ENCODE measurements at places on chromosomes 13 and 19.

DNA sequence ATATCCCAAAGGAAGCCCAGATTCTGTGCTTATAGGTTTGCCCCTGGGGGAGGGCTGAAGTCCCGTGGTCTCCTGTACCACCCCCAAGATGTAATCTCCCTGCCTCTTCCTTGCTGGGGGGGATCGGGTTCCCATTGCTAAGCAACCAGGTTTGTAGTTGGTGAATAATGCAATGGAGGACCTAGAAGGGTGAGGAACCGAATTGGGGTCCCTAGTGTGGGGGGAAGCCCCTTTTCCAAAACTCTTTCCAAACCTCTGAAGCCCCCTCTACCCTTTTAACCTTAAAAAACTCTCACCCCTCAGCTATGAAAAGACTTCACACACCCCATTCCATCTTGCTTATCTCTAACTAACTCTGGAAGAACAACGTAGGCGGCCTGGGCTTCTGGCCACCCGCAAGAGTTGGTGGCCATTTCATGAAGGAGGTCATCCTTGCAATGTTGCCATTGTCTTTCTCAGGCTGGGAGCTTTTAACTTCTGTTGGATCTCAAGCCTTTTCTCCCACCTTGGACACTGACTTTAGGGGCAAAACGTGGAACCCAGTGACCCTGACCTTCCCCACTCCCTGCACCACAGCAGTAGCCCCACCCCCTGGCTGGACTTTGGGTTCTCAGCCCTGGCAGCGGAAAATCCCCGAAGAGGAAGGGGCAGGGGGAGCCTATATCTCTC is 661 bp downstream of the PALM3 start:
- DNase-seq: no peak

GRCh38 chr13:53512635-53513034 is 484.0 kb downstream of the OLFM4 start:
- DNase-seq: no peak

DNA sequence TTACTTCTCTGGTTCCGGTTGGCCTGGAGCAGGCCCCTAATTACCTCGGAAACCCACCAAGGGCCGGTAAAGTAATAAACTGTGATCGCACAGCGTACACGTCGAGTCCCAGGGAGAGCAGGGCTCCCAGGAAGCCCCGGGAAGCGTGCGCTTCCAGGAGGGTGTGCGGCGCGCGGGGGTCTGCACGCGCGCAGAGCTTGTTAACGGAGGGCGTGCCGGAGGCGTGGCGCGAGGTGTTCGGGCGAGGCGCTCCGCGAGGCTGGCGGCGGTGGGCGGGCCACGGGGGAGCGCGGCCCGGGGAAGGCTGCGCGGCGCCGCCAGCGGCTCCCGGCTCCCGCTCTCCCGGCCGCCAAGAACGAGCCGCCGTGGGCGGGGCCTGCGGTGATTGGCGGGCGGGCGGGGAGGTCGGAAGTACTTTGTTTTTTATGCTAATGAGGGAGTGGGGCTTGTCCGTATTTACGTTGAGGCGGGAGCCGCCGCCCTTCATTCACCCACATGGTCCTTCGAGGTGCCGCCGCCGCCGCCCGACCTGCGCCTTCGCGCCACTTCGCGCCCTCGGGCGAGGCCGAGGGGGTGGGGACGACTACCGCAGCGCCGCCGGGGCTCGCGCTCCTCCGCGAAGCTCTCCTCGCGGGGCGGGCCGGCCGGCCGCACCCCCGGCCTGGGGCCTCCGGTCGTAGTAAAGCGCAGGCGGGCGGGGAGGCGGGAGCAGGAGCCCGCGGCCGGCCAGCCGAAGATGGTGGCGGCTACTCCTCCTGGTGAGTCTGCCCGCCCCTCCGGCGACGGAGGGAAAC is at the start of gene MIR17HG:
MIR17HG (plus strand) TSS at position 486 of the 794 bp plus-strand sequence.
- DNase-seq: peak; percentile 95

DNA sequence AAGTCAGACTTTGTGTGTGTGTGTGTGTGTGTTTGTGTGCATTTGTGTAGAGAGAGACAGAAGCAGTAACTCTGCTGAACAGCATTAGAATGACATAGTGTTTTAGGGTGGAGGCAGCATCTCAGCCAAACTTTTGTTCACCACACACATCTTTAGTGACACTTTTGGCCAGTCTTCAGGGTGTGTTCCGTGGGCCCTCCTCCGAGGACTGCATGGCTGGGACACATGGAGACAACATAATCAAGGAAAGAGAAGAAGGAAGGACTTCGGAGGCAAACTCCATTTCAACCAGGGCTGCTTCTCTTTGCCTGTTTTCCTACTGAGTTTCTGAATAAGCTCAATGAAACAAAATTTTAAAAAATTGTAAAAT is 205.1 kb downstream of the LHFPL6 start:
- no peak for DNase-seq

DNA sequence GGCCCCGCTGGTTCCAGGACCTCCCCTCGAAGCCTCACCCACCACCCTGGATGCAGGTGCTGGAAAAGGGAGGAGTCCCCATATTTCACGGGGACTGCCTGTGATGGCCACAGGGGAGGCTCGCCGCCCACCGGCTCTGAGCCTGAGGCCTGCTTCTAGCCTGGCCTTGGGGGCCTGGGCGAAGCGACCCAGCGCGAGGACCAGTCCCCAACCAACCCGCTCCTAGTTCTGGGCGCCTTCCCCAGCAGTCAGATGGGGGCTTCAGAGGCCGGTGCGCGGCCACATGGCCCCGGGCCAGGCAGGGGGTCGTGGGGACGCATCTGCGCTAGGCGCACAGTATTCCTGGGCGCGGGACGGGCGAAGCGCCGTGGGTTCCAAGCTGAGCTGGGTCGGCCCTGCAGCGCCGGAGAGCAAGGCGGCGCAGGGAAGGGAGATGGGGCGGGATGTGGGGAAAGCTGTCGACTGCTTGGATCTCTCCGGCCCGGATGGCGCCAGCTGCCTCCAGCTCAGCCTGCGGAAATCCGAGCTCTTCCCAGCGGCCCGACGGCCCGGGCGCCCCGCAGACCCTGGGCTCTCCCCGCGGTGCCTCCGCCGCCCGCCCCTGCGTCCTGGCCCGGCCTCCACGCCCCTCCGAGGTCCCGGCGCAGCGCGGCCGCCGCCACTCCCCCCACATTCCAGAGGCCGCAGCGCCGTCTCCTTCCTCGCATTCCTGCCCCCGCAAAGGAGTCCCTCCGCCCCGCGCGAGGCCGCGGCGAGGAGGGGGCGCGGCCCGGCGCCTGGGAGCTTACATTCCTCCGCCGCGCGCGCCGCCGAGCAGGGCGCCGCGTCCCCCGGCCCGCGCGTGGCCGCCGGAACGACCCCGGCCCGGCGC is at the start of gene WTIP:
WTIP (plus strand) TSS at position 788 of the 871 bp plus-strand sequence. CDS start 217 bp downstream, outside the sequence.
- no peak for DNase-seq

DNA sequence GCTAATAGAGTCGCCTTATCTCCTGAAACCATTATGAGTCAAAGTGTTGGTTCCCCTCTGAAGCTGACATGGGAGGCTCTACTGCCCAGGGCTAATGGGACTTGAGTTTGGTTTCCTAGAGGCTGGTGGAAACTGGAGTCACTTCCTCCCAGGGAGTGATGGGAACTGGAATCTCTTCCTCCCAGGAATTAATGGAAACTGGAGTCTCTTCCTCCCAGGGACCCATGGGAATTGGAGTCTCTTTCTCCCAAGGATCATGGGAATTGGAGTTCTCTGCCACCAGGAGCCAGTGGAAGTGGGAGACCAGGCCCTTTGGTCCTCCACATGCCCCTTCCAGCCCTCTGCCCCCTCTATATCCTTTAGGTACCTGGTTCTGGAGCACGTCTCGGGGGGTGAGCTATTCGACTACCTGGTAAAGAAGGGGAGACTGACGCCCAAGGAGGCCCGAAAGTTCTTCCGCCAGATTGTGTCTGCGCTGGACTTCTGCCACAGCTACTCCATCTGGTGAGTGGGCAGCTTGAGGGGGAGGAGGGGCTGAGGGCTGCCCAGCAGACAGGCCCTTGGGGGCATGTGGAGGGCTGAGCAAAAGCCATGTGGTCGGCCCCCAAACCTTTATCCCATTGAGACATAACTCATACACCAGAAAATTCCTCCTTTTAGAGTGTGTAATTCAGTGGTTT is 5.5 kb downstream of the BRSK1 start:
- no peak for DNase-seq

DNA sequence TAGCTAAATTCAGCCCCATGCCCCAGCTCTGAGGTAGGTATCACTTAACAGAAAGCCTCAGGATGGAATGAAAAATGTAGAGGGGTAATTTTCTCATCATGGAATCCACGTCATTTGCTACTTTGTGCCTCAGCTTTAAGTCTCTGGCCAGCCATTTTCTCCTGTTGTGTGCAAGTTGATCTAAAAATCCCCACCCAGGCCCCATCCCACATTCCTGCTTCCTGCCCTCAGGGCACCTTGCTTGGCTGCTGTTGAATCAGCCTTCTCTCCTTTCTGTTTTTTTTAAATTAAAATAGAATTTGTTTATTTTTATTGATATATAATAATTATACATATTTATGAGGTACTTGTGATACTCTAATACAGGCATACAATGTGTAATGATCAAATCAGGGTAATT is 179.9 kb upstream of the TSHZ3 start:
- DNase-seq: no peak

DNA sequence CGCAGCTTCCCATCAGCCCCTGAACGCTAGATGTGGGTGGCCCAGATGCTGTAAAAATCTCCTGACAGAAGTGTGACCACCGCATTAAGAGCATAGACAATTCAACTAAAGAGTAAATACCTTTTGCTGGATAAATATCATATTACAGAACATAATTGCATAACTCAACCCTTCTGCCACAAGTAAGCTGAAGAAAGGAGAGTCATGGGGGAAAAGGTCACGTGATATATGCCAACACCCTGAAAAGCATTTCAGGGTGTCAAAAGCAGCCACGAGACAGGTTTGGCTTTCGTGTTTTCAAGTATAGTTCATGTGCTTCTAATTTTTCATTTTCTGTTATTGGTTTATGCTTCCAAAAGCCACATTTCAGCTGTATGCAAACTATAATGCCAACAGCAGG is 71.3 kb downstream of the LHFPL6 start:
- DNase-seq: no peak

- no peak for DNase-seq
Observed at GRCh38 chr13:101869553-101869952, 417.1 kb downstream of the ITGBL1 start.

GRCh38 chr13:33550885-33551284 is 265.3 kb upstream of the STARD13 start:
- DNase-seq: no peak

DNA sequence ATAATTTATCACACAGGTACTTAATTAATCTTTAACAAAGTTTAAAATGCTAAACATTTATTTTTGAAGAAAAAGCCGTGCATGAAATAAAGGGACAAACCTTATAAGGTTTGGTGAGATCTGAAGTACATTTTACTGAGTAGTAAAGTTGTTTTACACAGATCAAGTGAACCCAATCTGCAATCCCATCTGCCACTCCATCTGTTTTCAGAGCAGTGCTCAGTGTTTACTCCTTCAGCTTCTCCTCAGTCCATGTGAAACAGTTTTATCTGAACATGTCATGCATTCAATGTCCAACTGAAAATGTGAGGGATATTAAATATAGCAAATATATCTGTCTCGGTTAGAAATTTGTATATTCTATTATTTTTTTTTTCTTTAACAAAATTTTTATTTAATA is 166.8 kb downstream of the MAB21L1 start:
- no peak for DNase-seq

- no peak for DNase-seq
Observed at GRCh38 chr13:27991881-27992280, 3.4 kb upstream of the URAD start.

- no peak for DNase-seq
Observed at GRCh38 chr13:50366488-50367174, 351.4 kb downstream of the KCNRG start.

DNA sequence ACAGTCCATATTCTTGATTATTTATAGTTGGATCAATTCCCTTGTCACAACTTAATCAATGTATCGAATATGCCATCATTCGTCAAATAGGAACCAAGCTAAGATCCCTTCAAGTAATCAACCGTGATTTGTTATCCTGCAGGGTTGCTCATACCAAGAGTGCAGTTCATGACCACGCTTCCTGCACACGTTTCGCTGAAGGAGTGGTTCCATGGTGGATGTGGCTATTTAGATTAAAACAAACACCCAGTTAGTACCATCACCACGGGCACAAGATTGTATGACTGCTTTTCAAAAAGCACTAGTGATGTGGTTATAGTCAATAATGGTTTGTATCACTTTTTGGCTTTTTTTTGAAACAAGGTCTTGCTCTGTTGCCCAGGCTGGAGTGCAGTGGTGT is 41.1 kb upstream of the CCNE1 start:
- DNase-seq: no peak

DNA sequence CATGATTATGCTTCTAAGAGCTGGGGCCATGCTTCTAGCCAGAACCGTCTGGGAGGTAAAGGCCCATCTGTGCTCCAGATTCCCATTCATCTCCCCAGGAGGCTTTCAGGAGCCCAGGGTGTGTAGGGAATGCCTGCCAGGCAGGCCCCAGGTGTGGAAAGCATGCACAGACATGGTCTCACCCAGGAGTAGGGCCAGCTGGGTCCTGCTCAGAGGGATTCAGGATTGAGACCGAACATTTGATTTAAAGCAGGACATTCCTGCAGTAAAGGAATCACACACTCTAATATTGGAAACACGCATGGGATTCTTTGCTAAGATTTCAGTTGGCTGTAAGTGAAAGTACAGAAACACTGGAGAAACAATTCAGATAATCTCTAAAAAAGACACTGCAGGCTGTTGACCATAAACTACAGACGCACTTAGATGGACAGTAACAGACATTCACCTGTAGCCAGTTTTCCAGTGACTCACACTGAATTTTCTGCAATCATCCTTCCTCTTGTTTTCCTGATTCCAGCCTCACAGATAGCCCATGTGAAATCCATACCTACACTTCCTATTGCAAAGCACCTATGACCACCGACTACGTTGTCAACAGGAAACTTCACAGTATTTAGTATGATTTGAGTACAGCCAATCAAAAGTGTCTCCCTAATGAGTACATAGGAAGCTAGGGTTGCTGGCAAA is 257.8 kb downstream of the TBC1D4 start:
- no peak for DNase-seq

DNA sequence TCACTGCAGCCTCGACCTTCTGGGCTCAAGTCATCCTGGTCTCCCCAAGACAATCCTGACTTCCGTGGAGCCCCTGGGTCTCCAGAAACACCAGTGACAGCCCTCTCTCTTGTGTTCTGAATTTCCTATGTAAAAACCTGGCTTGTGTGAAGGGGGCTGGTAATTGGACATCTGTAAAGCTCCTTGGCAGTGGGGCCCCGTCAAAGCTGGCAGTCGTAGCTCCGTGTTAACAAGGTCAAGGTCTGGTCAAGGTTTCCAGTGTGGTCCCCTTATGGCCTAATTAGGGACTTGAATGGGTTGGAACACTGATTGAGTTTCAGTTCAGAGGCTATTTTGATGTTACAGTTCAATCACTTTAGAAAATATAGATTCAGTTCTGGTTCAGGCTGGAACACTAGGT is 32.8 kb upstream of the NDUFS7 start:
- no peak for DNase-seq

DNA sequence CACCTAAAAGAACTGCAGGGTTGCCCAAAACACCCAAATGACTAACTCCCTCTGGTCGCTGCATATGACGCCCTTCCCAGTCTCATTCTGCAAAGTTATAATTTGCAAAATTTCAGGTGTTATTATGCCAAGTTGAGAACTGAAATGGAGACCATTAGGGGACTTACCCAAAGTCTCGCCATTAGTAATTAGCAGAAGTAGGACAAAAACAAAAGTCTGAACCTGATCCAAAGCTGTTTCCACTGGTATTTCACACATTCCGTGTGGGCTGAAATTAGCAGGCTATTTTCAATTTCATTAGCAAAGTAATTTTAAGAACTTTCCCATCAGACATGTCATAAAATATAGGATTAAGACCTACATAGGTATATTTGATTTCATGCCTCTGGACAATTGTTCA is 6.8 kb downstream of the RUBCNL start:
- no peak for DNase-seq
